ENCODE measurements at places on chromosomes 7 and 10.
A peak's percentile ranks its signal among the peaks of the same experiment; 100 is the strongest.

DNA sequence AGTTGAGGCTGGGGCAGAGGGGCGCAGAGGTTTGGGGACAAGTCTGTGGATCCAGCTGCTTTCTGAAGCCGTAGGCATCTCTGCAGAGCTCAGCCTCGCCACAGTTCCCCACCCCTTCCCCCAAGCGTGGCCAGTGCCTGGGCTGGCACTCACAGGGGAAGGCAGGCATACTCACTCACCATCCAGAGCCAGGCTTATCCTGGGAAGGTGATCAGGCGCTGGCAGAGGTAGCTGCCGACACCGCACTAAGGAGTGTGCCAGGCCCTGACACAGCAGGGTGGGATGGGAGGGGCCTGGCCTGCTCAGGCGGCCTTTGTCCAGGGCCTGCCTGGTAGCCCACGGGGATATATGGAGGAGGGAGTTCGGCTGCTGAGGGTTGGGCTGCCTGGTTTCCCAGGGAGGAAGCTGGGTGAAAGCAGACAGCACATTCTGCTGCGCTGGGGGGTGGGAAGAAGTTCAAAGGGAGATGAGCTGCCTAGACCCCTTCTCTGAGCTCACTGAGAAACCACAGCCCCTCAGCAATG, 15.9 kb downstream of the VSIR start:
- no peak for DNase-seq

DNA sequence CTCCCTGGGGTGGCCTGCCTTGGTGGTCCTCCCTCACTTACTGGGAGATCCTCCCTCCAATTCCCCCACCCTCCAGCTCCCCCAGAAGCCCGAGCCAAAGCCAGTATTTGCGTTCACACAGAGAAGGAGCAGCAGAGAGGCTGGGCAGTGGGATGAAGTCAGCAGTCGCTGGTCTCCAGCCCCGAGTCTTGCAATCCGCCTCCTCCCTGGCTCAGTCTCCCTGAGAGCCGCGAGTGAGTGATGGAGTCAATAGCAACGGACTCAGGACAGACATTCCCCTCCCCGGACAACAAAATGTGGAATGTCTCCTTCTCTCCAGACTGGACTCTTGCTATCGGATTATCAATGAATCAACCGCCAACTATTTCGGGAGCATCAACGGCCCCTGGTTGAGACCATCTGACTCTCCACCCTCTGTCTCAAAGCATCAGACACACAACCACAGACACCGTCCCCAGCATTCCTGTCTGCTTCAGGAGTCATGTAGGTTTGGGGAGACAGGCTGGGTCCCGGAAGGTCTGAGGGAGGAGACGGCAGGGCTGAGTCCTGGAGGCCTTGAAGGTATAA, 178.4 kb downstream of the SH3PXD2A start:
- no peak for DNase-seq

DNA sequence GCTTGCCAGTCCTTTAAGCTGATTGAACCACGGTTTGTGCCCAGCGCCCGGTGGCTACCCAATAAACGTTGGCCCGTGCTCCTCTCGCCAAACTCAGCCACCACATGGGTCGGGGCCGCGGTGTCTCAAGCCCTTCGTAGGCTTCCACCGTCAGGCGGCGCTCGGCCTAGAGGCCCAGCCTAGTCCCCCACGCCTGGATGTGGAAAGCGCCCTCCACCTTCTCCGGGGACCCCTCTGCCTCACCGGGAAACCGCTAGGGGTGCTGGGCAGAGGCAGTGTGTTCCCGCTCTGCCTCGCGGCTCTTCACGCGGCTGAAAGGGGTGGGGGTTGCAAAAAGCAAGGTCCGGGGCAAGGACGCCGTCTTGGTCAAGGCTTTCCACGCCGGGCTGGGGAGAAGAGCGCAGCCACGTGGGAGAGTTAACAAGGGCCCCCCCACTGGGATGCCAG, 29.8 kb downstream of the LEP start:
- no peak for DNase-seq

DNA sequence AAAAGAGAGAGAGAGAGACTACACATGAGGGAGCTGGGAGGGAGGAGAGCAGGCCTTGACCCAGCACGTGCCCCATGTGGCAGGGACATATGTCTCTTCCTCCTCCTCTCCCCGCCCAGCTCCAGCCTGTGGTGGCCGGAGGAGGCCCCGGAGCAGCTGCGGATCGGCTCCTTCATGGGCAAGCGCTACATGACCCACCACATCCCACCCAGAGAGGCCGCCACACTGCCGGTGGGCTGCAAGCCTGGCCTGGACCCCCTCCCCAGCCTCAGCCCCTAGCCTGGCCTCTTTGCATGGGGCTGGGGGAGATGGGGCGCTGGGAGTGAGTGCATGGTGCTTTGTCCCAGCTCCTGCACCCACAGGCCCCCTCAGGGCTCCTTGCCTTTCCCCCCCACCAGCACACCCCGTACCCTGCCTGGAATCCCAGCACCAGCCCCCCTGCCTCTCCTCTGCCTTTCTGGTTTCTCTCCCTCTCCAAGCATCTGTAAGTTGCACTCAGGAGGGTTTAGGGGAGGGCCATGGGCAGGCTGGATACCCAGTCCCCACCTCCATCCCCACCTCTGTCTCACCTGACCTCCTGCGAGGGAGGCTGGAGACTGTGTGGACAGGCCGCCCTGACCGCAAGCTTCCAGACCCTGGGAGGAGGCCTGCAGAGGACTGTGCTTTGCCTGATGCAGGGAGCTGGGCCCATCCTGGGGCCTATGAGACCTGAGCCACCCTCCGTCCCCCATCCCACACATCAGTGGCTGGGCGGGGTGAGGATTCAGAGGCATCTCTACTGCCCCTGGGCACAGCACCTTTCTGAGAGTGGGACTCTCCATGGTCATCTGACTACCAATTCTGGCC, 4.8 kb downstream of the UPK3B start:
- DNase-seq, result no peak

- no peak for DNase-seq
Observed at GRCh38 chr7:85102813-85103350, 84.0 kb downstream of the SEMA3D start.

GRCh38 chr7:149071641-149072437, 18.7 kb downstream of the ZNF786 start:
- DNase-seq, result peak; percentile 56

GRCh38 chr10:35225204-35225603, 98.6 kb downstream of the CREM start:
- no peak for DNase-seq

Measured in suppressor macrophage treated with lipopolysaccharide for 4 hours (primary cell).